ENCODE measurements at places on chromosomes 2 and 18. TPM values are rescaled to one million over a fixed set of nuclear protein-coding genes. Genes with fewer than 3 reads are reported as not detected.

Gene LCT
- total RNA-seq, result not detected

Gene TXNDC2
- not detected for total RNA-seq

DNA sequence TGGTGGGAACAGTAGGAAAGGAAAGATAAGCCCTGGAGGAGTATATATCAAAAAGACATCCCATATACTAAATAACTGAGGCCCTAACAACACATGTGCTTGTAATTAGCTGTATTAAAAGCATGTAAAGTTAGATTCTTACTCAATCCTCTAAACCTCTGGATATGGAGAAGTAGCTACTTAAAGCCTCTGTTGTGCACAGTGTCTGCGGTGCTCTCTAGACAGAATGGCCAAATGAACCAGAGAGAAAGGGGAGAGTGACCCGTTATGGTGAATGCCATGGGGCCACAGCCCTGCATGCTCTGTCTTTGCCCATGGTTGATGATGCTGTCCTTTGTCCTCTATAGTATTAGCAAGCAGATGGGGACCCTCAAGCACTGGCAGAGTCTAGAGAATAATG is 104.4 kb upstream of the SLC8A1 start:
- no peak for DNase-seq
- H3K27ac ChIP-seq, result no peak overlapping the region
- no peak overlapping the region for H3K4me3 ChIP-seq
- H3K27me3 ChIP-seq, result no peaks in the 10 kb centered on the region
- H3K4me1 ChIP-seq, result no peaks in the 10 kb centered on the region

DNA sequence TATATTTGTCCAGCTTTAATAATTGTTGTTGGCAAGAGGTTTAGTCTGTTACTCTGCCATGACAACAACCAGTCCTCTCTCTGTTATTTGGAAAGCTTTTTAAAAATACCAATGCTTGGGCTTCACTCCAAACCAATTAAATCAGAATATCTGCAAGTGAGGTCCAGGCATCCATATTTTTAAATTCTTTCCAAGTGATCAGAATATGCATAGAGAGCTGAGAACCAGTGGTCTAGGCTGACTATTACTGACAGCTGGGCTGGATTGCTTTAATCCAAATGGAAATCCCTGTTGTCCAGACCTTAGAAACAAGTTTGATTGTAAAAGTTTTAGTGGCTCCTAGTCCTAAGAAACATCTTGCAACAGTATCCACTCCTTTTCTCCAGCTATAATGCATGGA is 1059.7 kb upstream of the ACVR2A start:
- no peak overlapping the region for H3K27ac ChIP-seq
- no peak overlapping the region for H3K4me3 ChIP-seq
- H3K36me3 ChIP-seq, result no peaks in the 10 kb centered on the region
- H3K4me1 ChIP-seq, result no peaks in the 10 kb centered on the region
- H3K27me3 ChIP-seq, result no peaks in the 10 kb centered on the region

DNA sequence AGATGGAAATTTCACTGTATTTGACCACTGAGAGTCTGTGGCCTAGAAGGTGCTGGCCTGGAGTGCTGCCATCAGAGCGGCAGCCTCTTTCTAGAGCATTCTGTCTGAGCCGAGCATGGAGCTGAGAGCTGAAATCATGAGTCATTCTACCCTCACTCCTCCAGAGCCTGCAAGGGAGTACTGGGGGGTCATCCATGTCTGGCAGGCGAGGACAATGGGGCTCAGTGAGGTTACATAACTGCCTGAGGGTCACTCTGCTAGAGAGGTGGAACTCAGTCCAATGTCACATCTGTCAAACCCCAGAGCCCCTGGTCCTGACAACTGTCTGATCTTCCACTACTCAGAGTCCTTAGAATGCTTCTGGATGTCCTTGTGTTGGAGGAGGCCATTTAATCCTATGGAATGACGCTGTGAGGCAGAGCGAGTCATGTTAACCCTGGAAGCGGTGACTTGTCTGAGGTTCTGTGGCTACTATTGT is 65.3 kb downstream of the HAUS1 start:
- H3K27me3 ChIP-seq, result no peaks in the 10 kb centered on the region
- H3K4me1 ChIP-seq, result no peaks in the 10 kb centered on the region
- no peak overlapping the region for H3K27ac ChIP-seq
- no peak for DNase-seq
